ENCODE measurements at places on chromosomes 5 and 9. TPM values are rescaled to one million over a fixed set of nuclear protein-coding genes. Genes with fewer than 3 reads are reported as not detected.

FBP2 gene
- not detected for total RNA-seq

SPAG8 gene
- 0.78 TPM for total RNA-seq

LECT2 gene
- not detected for total RNA-seq

SPATA31A3 gene
- not detected for total RNA-seq

SUSD1 gene
- total RNA-seq, result 15.0 TPM

SHISAL2B gene
- total RNA-seq, result not detected

PAM gene
- total RNA-seq, result 119 TPM

PLCXD3 gene
- not detected for total RNA-seq

PCDHGB6 gene
- 0.33 TPM for total RNA-seq

ARAP3 gene
- 0.21 TPM for total RNA-seq

- no peak for DNase-seq
Measured at GRCh38 chr5:72557167-72558045, 50.2 kb upstream of the ZNF366 start.

GRCh38 chr5:138274189-138274853 is at the start of gene GFRA3:
GFRA3 (minus strand) TSS chr5:138274621; CDS start chr5:138274424, 197 bp downstream.
- DNase-seq, result no peak

DNA sequence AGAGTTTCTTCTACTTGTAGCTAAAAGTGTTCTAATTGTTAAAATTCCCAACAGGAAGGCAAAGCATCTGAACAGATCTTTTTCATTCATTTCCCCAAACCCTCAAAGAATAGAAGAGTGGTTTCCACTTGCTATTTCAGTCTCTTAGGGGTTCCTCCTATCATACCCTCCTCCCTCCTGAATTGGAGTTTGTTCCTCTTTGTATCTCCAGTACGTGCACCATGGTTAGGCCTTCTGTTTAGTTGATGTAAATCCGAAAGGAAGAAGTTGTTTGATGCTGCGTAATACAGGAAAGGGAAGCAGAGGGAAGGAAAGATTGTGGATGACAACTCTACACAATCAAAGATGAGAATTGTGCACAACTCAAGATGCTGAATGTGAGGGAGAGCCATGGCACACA is 303.6 kb downstream of the PIK3R1 start:
- DNase-seq, result no peak

DNA sequence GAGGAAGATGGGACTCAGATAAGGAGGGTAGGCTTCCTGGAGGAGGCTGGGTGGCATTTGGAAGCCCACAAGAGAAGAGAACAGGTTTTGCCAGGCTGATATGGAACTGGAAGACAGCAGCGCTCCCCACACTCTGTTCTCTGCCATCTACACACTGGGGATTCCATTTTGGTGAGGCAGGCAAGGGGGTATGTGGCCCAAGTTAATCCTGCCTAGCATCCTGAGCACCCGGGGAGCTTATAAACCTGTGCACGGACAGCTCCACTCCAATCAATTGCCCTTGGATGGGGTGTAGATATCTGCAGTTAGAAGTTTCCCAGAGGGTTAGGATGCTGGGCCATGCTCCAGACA is 158.8 kb downstream of the MACROH2A1 start:
- no peak for DNase-seq

DNA sequence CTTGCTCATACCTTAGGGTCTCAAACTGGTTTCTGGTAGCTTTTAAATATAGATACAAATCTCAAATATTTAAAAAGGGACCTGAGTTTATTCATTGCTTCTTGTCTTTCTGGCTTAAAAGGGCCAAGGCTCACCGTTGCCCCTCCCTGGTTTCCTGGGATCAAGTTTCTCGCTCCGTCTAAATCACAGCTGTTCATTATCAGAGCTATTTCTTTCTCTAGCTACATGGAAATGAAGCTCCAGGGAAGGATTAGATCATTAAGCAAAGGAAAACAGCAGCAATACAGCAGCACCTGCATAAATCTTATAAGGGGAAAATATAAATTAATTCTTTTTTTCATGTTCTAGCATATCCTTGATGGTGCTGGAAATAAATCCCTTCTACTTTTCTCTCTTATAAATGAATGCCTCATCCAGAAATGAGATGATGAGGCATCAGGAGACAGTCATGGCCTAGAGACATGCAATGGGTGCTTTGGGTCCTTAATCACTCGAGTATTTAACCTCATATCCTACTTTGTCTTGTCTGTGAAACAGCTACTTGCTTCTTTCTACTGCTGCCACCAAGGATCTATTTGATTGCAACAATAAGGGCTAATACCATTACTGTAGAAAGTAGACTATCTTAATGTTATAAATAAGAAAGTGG is 320.1 kb downstream of the TRPM3 start:
- no peak for DNase-seq

GRCh38 chr5:93600409-93601070 is 17.5 kb downstream of the NR2F1 start:
- no peak for DNase-seq

DNA sequence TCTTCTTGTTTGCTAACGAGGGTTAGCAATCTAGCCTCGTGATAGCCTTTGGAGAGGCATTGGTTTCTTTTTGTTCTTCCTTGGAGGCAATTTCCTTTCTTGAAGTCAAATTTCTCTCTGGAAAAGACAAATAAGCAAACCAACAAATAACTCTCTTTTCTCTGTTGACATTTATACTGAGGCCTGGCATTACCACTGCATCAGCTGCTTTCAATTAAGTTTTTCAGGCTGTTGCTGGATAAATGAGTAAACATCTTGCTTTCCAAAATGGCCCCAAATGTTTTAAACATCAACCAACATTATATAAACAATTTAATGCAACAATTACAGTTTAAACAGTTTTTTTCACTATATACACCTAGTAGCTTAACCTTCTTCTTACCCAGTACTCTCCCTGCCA is 264.4 kb downstream of the HTR1A start:
- no peak for DNase-seq

DNA sequence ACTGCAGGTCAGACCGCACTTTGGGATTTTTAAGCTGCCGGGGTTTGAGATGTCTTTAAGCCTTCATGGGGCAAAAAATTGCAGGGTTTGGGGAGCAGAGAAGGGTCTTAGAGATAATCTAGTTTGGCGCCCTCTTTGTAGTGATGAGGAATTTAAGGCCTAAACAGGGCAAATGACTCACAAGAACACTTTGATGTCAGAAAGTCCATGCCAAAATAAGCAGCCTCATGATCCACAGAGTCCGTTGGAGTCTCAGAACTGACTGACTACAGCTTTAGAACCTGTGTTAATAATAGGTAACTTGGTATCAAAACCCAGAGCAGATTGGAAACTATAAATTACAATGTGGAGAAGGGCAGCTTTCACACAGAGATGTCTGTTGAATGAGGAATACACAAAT is 35.9 kb upstream of the PTGS1 start:
- DNase-seq, result no peak

GRCh38 chr5:41465493-41466171 is 44.8 kb downstream of the PLCXD3 start:
- no peak for DNase-seq

GRCh38 chr9:8408575-8409190 is 609.1 kb upstream of the DMAC1 start:
- DNase-seq, result no peak

GRCh38 chr9:138033950-138034349 is 156.4 kb downstream of the CACNA1B start:
- DNase-seq, result no peak

DNA sequence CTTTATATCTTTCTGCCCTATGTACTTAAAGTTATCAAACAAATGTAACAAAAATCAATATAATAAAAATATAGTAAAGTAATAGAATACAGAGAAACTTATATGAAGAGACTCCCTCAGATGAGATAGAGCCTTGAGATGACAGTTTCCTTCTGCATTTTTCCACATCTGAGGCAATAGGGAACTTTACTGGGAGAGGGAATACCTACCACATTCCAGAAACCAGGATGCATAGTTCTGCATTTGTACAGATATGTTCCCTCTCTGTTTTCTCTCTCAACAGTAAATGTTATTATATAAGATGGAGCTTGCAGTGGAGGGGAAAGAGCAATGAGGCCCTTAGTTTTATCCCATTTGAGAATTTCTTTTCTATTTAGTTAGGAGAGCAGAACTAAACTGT is 109.6 kb upstream of the KCNN2 start:
- DNase-seq, result no peak

DNA sequence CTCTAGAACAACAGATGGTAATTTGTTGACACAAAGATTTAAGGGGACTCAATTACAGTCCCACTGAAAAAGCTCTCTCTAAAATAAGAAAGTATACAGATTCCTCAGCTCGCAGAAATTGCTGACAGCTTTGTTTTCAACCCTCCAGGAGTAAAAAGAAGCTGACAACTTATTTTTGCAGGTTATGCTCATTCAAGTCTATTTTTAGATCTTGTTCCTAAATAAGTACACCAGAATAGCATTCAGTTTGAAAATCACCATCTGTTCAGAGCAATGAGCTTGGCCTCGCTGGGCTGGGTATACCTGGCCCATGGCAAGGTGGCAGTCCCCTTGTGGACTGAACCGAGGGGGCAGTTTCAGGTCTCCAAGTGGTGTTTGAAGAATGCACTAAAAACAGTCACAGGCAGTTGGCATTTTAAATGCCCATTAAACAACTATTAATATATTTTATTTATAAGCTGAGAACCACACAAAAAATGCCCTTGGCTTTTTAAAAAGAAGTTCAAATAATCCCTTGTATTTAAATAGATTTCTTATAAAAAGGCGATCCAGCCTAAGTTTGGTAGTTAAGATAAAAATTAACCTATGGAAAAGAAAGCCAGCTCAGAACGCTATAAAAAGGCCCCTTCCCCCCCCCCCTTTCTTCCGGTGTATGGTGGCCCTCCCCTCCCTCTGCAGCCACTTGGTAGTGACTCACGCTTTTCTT is 169.2 kb downstream of the AUH start:
- DNase-seq, result no peak

- DNase-seq, result no peak
Measured at GRCh38 chr5:96455789-96456188, 22.7 kb upstream of the PCSK1 start.

DNA sequence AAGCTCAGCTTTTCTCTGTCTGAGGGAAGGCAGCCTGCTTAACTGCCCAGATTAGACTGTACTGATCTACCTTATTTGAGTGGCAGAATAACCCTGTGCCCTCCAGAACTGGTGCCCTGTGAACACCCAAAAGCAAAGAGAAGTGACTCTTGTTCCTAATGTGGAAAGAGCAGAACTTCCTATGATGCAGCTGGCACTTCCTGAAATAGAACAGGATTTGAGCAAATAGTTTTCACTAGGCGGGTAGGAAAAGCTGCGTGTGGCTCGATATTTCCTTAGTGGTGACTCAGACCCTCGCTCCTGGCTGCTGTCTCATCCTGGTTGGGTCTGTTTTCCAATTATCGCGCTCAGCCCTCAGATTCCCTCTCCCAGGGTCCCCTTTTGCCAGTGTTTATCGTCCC is 89.9 kb downstream of the SH3TC2 start:
- peak; percentile 84 for DNase-seq

GRCh38 chr5:16987776-16988175 is 51.7 kb upstream of the MYO10 start:
- no peak for DNase-seq

DNA sequence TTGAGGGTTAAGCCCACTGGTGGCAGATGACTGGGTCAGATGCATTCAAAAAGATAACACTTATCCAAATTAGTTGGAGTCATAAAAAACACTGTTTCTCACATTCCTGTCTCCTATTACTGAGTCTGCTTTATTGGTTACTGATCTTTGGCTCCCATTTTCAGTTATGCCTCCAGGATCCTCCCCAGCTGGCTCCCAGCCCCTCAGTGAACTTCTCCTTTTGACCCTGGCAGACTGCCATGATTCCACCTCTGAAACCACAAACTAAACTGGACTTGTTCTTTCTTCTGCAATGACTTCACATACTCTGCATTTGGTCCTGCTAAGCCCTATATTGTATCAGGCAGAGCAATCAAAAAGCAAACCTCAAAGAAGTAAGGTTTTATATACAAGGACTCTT is 860.8 kb upstream of the DMAC1 start:
- DNase-seq, result no peak

- DNase-seq, result peak; percentile 61
Measured at GRCh38 chr9:4293293-4293941, 6.5 kb downstream of the GLIS3 start.

All from HT-29 (cell line).